NCI-H1048 (cell line): ENCODE measurements at places on chromosomes 6 and 20.

GRCh38 chr20:36399147-36399968 is 93.2 kb downstream of the DLGAP4 start:
- no peak for DNase-seq

GRCh38 chr6:80489911-80490635 is 383.6 kb downstream of the BCKDHB start:
- DNase-seq: no peak

GRCh38 chr20:11845340-11845739 is 72.4 kb upstream of the BTBD3 start:
- DNase-seq: no peak

GRCh38 chr6:14016432-14016831 is 91.7 kb downstream of the RNF182 start:
- no peak for DNase-seq

- DNase-seq: no peak
Observed at GRCh38 chr6:154974485-154975149, 20.5 kb upstream of the TIAM2 start.

- DNase-seq: no peak
Observed at GRCh38 chr6:75044846-75045245, 161.0 kb downstream of the COL12A1 start.

- DNase-seq: no peak
Observed at GRCh38 chr6:66717801-66718200, 1010.8 kb upstream of the EYS start.

DNA sequence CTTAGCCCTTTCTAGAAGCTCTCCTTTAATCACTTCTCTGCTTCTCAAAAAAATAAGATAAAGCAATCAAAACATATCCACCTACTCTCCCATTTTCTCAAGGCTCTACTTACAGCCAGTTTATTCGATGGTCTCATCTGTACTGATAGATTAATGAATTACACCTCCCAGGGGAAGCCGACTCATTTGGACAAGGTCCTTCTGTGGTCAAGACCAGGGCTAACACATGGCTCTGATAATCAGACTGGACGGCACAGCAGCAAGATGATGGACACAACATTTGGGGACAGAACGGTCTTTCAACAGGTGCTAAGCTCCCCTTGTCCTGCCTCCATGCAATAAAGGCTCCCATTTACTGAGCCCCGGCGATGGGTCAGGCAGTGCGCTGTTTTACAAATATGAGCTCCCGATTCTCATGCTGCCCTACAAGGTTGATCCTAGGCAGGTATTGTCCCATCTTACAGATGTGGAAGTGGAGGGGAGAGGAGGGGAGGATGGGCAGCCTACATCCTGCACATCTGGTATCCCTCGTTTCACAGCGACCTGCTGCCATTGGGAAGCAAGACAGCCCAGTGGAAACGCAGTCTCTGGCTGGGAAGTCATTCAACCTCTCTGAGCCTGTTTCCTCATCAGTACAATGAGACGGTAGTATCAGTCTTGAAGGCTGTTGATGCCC is 15.7 kb downstream of the CPNE5 start:
- DNase-seq: no peak

DNA sequence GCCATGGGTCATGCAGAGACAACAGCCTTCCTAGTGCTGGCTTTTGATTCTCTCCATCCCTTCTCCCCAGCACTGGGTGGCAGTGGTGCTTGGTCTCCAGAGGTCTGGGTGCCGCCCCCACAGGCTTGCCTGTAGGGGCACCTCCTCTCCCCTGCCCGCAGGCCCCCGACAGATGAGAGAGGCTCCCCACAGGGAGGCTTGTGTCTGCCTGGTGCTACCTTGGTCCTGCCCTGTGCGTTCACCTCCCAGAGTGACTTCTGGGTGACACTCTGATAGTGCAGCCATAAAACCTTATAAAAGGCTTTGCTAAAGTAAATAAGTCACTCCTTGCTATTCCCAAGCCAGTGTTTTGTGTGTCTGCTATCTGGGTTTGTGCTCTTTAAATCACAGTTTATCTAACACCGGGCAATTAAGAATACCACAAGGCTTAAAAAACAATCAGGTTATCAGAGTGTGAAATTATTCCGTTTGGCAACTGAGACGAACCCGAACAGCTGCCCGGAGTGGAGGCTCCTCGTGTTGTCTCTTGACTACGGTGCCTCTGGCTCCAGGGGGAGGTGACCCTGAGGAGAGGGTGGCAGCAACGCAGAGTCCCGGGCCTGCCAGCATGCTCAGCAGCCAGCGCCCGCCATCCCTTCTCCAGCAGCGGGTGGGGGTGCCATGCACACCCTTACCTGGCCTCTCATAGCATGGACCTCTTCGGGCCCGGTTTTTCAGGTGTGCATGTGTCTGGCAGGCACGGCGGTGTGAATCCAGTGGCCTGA is 5.4 kb upstream of the C20orf204 start:
- no peak for DNase-seq
